ENCODE measurements at places on chromosomes 1 and 21.

GRCh38 chr1:2312160-2312514 lies 79.2 kb downstream of the MORN1 start:
- DNase-seq, result no peak

DNA sequence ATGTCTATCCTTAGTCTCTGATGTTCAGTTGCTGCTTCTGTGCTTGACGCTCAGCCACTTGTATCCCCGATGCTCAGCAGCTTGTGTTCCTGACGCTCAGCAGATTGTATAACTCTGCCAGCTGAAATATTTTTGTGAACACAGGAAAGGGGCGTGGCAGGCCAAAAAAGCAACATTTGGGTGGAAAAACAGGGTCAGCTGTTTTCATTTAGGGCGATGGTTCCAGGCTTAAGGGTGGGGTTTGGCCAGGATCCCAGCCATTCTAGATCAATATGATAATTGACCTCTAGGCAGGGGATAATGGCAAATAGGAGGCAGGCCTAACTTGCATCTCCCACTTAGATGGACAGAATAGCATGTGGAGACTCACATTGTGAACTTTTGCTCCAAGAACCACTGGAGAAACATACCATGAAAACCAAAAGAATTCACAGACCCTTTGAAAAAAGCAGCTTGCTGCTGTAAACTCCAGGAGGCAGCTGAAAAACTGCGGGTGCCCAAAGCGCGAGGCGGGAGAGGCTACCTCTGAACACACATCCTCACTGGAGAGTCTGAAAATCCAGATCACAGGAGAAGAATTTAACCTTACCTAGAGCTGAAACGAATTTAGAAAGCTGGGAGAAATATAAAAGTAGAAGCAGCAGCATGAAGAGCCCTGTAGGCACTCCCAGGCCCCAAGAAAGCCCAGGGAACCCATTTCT lies 58.3 kb downstream of the ZNF648 start:
- no peak for DNase-seq

DNA sequence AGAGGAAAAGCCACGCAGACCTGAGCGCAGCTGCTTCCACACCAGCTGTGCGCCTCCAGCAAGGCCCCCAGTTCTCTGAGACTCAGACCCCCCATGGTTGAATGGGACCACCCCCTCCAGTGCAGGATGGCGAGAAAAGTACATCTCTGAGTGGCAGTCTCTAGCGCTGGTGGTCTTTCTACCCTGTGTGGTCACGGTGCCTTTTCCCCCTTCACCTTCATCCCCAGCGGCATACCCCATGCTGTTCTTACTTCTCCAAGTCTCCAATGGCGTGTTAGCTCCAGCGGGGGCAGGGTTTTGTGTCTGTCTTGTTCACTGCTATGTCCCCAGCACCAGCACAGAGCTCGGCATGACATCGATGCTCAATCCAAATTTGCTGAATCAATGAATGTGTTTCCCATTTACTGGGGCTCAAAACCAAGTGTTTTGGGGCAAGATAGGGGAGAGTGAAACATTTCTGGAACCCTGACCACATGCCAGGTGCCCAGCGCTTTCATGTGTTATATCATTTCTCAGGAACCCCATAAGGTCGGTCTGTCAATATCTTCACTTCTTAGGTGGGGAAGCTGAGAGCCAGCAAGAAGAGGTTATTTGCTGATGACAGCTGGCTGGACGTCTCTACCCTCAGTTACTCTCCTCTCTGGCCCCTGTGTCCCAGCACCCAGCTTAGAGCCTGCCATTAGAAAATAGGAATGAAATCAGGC lies 959 bp upstream of the SDC3 start:
- no peak for DNase-seq

DNA sequence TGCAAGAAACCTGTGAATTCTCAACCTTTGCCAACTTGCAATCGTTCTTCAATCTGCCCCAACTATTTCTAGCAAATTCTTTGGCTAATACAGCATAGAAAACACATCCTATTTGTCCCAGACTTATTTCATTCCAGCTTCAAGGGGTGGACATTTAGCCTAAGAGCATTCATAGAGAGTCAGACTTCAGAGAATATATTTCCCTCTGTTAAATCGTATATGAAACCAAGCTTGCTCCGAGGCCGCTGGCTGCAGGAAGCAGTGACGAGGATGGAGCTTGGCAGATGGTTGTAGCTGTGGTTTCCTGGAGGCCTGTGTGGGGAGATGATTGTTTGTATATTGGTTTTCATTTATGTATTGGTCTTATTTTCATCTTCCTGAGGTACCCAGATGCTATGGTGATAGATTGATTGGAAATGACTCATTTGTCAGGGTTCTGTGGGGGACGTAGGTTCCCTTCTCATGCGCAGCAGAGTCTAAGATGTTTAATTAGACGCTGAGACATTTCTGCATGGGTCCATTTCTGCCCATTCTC lies 26.1 kb downstream of the MAN1C1 start:
- DNase-seq, result peak; percentile 58

DNA sequence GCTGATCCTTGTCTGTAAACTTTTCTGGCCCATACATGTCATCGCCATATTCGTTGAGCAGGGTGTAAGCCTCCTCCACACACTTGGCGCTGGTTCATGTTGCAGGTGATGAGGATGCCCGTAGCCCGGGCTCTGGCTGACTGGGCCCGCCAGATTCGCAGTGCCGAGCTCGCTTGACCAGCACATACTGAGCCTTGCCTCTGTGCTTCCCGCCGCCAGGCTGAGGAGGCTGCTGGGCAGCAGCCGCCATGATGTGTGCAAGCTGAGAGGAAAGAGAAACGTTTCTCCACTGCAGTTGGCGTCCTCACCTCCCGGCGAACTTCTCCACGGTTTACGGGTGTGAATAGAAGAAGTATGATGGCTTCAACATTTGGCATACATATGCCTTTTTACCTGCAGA lies 89.2 kb downstream of the LTN1 start:
- no peak for DNase-seq

DNA sequence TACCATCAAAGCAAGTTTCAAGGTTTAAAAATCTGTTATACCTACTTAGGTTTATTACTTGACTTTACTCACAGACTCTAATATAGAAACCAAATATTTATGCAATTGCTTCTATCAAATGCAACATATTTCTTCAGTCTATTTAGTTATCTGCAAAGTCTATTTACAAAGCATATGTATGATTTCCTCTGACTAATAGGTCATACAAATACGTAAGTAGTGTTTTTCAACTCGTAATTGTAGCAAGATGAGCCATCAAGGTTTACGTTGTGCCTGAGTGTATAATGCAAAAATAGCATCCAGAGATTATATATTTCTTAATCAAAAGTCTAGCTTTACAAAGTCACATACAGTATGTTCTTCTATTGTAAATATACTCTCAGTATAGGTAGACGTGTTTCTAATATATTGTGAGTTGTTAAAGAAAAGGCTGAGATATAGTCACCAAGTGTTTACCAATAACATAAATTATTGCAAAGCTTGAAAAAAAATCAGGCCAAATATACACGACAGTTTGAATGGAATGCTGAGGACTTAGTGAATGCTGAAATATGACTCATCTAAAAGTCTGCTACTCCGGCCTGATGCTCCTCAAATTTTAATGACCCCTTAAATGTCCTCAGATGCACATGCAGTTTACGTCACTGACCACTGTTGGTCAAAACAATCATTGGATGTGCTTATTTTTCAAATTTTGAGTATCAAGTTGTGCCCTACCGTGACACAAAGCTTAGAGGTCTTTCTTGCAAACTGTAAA lies 48.4 kb downstream of the ADAMTS5 start:
- DNase-seq, result peak; percentile 17

GRCh38 chr1:169141356-169141755 lies 34.9 kb downstream of the ATP1B1 start:
- no peak for DNase-seq

GRCh38 chr1:224922404-224923164 lies 6.9 kb upstream of the DNAH14 start:
- DNase-seq, result peak; percentile 75

GRCh38 chr1:162145280-162145965 lies 75.9 kb downstream of the NOS1AP start:
- DNase-seq, result no peak

DNA sequence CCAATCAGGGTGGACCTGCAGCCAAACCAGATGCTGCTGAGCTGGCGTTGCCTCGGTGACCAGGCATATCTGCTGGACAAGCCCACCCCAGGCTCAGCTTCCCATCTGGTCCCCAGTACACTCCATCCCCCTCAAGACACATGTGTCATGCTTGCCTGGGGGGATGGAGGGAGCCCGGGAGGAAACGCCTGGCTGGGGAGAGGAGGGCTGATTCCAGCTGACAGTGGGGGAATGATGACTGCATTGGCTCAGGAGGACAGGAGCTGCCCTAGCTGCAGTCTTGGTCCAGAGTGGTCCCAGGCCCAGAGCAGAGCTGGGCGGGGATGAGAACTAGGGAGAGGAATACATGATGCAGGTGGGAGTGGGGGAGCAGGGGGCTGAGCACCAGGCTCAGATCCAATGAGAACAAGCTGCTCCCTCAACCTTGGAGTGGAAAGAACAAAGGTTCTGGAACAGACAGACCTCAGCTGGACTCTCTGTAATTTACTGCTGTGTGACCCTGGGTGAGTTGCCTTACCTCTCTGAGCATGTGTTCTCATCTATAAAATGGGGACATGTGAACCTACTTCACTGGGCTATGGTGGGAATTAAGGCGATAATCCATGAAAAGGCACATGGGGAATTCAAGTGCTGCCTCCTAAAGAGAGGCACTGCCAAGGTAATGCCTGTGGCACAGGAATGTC lies 23.1 kb upstream of the ECE1 start:
- peak; percentile 67 for DNase-seq

- peak; percentile 83 for DNase-seq
These were observed 269.7 kb downstream of the DYRK1A start for GRCh38 chr21:37636152-37636860.

DNA sequence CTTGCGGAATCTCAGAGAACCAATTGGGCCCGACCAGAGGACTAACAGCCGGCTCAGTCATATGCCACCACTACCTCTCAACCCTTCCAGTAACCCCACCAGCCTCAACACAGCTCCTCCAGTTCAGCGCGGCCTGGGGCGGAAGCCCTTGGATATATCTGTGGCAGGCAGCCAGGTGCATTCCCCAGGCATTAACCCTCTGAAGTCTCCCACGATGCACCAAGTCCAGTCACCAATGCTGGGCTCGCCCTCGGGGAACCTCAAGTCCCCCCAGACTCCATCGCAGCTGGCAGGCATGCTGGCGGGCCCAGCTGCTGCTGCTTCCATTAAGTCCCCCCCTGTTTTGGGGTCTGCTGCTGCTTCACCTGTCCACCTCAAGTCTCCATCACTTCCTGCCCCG lies 49.8 kb downstream of the ACP6 start:
- DNase-seq, result no peak

GRCh38 chr1:23177438-23178380 lies 9.1 kb upstream of the LUZP1 start:
- DNase-seq, result peak; percentile 92

DNA sequence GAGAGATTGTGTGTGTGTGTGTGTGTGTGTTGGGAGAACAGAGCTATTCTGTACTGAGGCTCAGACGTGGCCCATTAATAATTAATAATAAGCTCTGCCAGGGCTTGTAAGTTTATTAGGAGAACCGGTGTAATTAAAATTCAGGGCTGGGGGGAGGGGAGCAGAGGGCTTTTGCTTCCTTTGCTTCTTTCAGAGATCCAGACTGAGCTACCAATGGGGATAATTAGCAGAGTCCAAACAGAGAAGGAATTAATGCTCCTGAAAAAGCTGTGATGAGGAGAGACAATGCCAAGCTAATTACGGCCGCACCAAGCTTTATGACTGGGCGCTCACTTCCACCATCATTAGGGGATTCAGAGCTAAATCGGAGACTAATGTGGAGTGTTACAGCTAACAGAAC lies 4.5 kb downstream of the SYT6 start:
- DNase-seq, result no peak

GRCh38 chr1:114122941-114123618 lies 30.6 kb downstream of the SYT6 start:
- DNase-seq, result peak; percentile 43

- DNase-seq, result no peak
These were observed 9.8 kb upstream of the PHTF1 start for GRCh38 chr1:113768916-113769600.

DNA sequence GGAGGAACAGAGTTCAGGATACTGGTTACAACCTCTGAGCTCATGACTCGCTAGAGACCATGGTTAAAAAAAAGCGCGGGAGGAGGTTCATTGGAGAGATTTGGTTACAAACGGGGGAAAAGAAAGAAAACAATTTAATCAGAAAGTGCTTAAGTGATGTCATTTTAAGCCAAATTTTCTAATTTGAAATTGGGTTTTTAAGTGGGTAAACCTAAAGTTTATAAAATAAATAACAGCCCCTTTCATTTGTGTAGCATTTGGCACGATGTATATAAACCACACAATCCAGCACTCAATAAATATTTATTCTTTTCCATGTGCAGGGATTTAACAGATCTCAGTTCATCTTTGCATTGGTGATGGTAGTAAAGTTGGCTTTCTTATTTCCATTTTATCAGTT lies 7.0 kb upstream of the DPT start:
- DNase-seq, result no peak

DNA sequence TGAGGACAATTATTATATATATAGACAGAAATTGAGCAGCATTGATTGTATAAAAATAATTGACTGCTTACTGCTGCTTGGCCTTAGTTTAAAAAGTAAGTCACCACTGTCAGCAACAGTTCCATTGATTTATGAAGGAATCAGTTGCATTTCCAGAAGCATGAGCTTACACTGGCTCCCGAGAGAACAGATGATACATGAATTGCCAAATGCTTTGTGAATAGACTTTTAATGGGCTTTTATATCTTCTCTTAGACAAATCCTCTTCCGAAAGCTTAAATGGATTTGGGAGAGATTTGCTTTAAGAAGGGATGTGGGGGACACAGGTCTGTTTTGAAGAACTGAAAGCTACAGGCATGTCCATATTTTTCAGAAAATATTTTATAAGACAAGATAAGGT lies 7.5 kb downstream of the FHAD1 start:
- DNase-seq, result no peak

- no peak for DNase-seq
These were observed 2.8 kb upstream of the KCNA3 start for GRCh38 chr1:110677526-110677925.

- DNase-seq, result no peak
These were observed 42.1 kb upstream of the SAMD13 start for GRCh38 chr1:84259376-84259775.

GRCh38 chr1:64282351-64282750 lies 78.9 kb downstream of the UBE2U start:
- no peak for DNase-seq

DNA sequence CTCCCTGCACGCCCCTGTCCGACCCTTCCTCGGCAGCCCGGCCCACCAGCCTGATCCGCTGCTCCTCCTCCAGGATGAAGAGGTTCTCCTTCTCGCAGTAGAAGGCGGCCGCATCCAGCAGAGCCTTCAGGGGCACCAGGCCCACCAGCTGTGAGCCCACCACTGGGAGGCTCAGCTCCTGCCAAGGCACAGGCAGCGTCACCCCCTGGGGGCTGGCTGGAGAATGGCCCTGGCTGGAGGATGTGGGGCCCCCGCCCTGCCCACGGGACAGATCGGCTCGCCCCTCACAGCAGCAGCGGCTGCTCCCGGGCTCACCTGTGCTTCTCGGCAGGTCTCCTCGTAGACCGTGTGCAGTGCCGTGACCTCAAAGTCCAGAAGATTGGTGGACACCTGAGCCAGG lies 5.3 kb downstream of the FTCD start:
- no peak for DNase-seq

GRCh38 chr1:231194843-231195516 lies 33.1 kb downstream of the TRIM67 start:
- no peak for DNase-seq

- DNase-seq, result peak; percentile 56
These were observed 6.8 kb downstream of the TENT5C start for GRCh38 chr1:117612517-117613248.

GRCh38 chr1:85245891-85246290 lies 13.6 kb downstream of the C1orf52 start:
- DNase-seq, result no peak

- no peak for DNase-seq
These were observed 166.8 kb downstream of the HIVEP3 start for GRCh38 chr1:41751804-41752513.

Data from GM03348 (cell line).